PC-9 (cell line): ENCODE measurements at places on chromosomes 5 and 9. TPM values are rescaled to one million over a fixed set of nuclear protein-coding genes. Genes with fewer than 3 reads are reported as not detected.
A peak's percentile ranks its signal among the peaks of the same experiment; 100 is the strongest.

GRCh38 chr9:129629251-129629820 lies 3.4 kb downstream of the NTMT1 start:
- DNase-seq, result no peak

- no peak for DNase-seq
Observed at GRCh38 chr5:137340881-137341280, 158.2 kb downstream of the SPOCK1 start.

DNA sequence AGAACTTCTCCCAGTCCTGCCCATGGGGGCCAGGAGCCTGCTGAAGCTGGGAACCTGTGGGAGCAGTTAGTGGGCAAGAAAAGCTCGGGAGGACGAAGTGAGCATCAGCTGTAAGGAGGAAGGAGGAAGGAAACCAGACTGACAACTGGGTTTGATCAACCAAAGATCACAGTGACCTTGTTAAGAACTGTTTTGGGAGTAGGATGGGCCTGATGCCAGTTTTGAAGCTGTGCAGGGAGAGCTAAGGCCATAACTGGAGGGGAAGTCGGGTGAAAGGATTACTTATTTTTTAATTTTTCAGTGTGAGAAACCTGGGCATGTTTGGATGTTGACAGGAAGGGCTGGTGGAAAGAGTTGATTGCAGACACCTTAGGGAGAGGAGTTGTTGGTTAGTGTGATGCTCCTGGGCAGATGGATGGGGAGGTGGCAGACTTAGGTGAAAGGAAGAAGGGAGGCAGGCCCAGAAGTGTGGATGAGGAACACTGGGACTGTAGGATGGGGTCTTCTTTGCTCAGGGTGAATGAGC lies 58.3 kb upstream of the KLF4 start:
- DNase-seq, result no peak

GRCh38 chr5:150780816-150781221 lies 2.3 kb downstream of the SMIM3 start:
- no peak for DNase-seq

PAIP1 gene
- 183 and 191 TPM in 2 replicates for total RNA-seq

NTNG2 gene
- not detected in 2 replicates for total RNA-seq

- DNase-seq, result peak; percentile 1
Observed at GRCh38 chr9:5628183-5628529, 751 bp upstream of the RIC1 start.
